ENCODE measurements at places on chromosomes 16 and 17. TPM values are rescaled to one million over a fixed set of nuclear protein-coding genes. Genes with fewer than 3 reads are reported as not detected.
A peak's percentile ranks its signal among the peaks of the same experiment; 100 is the strongest.

Gene PSME3IP1
- total RNA-seq: 78.4 TPM

Gene RNF222
- total RNA-seq: not detected

Gene TSPAN10
- 10.6 TPM for total RNA-seq

Gene CCL3
- 1.5 TPM for total RNA-seq

DNA sequence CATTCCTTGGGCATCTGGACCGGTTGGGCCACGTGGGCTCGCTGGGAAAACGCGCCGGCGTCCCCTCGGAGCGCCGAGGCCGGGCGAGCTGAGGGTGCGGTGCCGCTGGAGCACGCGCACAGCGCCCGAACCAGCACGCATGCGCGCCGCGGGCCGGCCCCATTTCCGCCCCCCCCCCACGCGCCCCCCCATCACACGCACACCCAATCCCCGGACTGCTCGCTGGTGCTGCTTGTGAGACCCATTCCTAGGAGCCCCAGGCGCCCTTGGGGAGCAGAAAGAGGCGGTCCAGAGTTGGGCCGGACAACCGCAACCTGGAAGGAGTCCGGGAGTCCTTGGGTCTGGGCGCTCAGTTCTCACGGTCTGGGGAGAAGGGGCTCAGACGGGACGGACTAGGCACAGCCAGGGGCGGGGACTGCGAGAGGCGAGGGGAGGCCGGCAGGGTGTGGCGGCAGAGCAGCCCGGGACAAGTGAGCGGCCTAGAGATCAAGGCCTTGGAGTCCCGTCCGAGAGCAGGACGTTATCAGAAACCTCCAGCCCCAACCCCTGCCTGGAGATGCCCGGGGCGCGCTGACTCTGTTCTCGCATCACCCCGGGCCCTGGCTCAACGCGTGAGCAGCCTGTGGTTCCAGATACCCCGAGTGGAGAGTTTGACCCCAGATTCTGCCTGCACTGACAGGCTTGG lies 6.0 kb upstream of the CBX8 start:
- no peak for DNase-seq

Gene NKD1
- total RNA-seq: 0.75 TPM

Gene TP53TG3B
- not detected for total RNA-seq

DNA sequence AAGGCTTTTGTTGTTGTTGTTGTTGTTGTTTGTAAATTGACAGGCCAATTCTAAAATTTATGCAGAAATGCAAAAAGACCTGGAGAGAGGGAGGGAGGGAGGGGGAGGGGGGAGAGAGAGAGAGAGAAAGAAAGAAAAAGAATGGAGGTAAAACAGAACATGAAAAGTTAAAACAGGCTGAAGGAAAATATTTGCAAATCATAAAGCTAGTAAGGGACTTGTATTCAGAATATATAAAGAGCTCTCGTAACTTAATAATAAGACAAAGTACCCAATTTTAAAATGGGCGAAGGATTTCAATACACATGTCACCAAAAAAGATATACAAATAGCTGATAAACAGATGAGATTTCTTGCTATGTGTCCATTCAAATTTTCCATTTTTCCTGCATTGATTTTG lies 15.4 kb downstream of the TNRC6C start:
- DNase-seq: no peak

GRCh38 chr17:5467416-5467815 lies 1.4 kb downstream of the DHX33 start:
- DNase-seq: no peak

DNA sequence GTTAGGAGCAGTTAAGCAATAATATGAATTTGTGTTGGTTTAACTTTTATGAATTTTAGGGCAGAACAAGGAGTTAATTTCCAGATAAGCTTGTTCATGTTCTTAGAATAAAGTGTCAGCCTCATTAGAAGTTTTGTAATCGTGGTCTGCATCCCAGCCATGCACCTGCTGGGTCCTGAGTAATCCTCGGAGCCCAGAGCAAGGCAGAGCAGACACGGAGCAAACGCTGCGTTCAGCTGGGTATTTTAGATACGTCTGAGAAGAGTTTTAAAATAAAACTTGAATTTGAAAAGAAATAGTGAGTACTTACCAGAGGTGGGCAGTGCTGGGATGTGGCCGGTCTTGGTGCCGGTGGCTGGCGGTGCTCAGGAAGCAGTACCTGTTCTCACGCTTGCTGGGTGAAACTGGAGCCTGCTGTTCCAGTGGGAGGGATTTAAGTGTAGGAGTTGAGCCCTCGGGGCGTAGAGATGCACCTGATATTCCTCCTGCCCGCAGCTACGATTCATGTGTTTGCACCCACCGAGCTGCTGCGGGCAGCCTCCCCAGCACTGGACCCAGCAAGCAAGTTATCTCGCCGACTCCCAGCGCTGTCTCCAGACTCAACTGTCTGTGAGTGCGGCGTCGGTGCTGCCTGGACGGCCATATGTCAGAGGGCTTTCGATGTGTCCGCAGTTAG lies at the start of gene ZNF750:
Gene ZNF750 (minus strand): TSS at position 406 of the 676 bp plus-strand sequence. CDS start 7,568 bp downstream, outside the sequence.
- DNase-seq: peak; percentile 74

GRCh38 chr17:29570521-29570920 lies 2.0 kb downstream of the TP53I13 start:
- DNase-seq: no peak

Gene ABAT
- 3.2 TPM for total RNA-seq

Gene TNFRSF13B
- not detected for total RNA-seq

GRCh38 chr16:69057400-69058378 lies 47.8 kb upstream of the HAS3 start:
- peak; percentile 50 for DNase-seq

- DNase-seq: peak; percentile 16
These were observed 45.9 kb upstream of the HS3ST3A1 start for GRCh38 chr17:13647543-13648021.

GRCh38 chr17:6488008-6488539 lies 43.8 kb downstream of the PIMREG start:
- no peak for DNase-seq

DNA sequence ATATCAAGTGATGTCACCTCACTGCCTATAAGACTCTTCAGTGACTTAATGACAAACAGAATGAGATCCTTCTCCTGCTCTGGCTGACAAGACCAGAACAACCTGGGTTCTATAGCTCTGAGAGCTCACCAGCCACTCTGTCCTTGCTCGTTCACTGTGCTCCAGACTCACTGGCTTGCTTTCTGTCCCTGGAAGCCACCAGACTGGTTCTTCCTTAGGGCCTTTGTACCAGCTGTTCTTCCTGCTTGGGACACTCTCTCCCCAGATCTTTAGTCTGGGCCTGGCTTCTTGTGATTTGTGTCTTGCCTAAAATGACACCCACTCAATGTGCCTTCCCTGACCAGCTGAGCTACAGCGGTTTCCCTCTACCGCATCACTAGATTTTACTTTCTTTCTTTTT lies 76.1 kb downstream of the FTO start:
- DNase-seq: peak; percentile 32

Gene KRT25
- total RNA-seq: not detected

Gene TMC5
- not detected for total RNA-seq

DNA sequence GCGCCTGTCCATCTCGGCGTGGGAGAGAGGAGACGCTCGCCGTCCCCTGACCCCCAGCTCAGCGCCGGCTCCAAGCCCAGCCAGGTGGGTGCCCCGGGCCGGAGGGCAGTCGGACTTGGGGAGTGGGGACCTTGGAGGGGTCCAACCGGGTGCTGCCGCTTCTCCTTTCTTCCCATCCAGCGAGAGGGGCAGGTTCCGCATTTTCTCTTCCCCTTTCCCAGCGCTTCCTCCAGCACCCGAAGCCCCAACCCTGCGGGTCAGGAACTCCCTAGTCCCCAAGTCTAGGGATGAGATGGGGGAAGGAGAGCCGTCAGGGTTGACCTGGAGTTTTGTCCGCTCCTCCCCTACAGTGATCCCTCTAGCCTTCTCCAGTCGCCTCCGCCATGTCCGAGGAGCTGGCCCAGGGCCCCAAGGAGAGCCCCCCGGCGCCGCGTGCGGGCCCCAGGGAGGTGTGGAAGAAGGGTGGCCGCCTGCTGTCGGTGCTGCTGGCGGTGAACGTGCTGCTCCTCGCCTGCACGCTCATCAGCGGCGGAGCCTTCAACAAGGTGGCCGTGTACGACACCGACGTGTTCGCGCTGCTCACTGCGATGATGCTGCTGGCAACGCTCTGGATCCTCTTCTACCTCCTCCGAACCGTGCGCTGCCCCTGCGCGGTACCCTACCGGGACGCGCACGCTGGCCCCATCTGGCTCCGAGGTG lies at the start of gene OTOP2:
Gene OTOP2 (plus strand): TSS at position 24 of the 699 bp plus-strand sequence. CDS start 360 bp downstream, at position 384.
- no peak for DNase-seq

- peak; percentile 90 for DNase-seq
These were observed 2.7 kb downstream of the PRSS53 start for GRCh38 chr16:31085873-31086628.

GRCh38 chr17:16439303-16439791 lies 24.0 kb downstream of the TRPV2 start:
- peak; percentile 18 for DNase-seq

DNA sequence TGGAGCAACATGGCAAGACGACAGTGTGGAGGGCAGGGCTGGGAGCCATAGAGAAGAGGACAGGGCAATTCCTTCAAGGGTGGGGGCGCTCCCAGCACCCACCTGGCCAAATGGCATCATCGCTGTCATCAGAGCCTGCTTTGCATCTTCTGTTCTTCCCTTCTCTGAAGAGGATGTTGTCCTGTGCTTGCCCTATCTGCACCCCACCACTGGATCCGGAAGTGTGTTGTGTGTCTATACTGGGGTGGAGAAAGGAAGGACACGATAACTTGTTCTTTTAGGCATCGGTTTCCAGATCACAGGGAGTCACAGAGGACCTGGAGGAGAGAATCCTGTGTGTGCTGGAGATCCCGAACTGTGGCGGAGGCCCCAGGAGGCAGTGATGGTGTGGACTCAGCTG lies 25.7 kb upstream of the ANKRD40CL start:
- no peak for DNase-seq

DNA sequence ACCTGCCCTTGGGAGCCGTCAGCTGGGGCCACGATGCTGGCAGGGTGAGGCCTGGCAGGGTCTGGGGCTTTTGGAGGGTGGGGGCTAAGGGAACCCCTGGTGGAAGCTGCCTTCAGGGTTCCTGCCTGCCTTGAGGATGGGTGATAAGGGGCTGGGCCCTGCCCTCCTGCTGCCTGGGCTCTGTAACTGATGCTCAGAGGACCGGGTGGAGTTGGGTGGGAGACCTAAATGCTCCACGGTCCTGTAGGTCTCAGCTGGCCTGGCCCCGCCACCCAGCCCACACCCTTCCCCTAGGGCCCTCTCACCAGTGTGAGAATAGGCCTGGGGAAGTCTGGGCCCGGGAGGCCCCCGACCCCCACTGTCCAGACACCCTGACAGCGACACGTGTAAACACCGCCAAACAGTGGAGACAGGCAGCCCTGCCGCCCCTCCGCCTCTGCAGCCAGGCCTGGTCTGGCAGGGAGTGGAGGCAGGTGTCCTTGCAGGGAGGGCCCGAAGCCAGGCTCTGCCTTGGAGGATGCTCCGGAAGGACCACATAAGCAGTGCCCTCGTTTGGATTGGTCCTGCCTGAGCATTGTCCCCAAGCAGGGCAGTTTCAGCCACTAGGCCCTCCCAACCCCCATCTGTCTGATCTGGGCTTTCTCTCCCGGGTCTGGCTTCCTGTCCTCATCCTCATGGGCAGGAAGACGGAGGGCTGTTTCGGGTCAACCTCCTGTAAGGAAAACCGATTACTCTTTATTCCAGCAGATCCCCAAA lies 6.5 kb upstream of the BAHCC1 start:
- DNase-seq: no peak

Gene CNGB1
- not detected for total RNA-seq

Gene SLC4A1
- not detected for total RNA-seq

DNA sequence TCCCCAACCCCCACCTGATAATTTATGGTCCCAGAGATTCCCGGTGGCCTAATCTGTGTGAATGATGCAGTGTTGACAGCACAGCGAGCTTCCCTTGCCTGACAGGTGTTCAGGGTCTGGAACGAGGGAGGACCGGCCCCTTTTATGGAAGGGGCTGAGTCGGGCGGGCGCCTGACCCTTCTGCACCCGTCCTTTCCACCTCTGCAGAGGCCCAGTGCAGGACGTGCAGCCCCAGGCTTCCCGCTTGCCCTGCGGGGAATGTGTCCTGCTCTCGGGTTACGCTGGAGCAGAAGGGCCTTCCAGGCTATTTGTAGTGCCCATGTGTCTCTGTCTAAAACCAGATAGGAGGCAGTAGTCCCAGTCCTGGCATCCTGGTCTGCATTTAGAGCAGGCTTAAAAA lies 16.2 kb downstream of the SMTNL2 start:
- peak; percentile 78 for DNase-seq

Gene KRT20
- total RNA-seq: not detected

Gene SPAG5
- total RNA-seq: 2.2 TPM

GRCh38 chr17:58339755-58340404 lies 11.3 kb upstream of the TSPOAP1 start:
- DNase-seq: no peak

Gene HAP1
- total RNA-seq: 0.16 TPM

Gene KCNH6
- not detected for total RNA-seq

DNA sequence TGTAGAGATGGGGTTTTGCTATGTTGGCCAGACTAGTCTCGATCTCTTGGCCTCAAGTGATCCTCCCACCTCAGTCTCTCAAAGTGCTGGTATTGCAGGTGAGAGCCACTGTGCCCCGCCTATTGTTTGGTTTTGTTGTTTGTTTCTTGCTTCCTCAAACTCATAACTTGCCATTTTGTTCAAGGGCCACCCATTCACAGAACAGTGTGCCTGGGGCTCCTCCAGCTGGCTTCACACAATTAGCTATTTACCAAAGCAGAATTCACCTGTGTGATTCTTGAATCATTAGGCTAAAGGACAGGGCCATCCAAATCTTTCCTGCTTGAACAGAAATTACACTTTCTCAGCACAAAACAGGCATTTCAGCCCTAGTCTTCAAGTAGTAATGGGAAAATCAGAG lies 7.2 kb downstream of the ABHD15 start:
- no peak for DNase-seq
